Astrocyte of the hippocampus (primary cell): ENCODE measurements at places on chromosomes 3 and 15.

GRCh38 chr15:63073497-63074172 lies 31.1 kb downstream of the TPM1 start:
- peak; percentile 66 for DNase-seq

DNA sequence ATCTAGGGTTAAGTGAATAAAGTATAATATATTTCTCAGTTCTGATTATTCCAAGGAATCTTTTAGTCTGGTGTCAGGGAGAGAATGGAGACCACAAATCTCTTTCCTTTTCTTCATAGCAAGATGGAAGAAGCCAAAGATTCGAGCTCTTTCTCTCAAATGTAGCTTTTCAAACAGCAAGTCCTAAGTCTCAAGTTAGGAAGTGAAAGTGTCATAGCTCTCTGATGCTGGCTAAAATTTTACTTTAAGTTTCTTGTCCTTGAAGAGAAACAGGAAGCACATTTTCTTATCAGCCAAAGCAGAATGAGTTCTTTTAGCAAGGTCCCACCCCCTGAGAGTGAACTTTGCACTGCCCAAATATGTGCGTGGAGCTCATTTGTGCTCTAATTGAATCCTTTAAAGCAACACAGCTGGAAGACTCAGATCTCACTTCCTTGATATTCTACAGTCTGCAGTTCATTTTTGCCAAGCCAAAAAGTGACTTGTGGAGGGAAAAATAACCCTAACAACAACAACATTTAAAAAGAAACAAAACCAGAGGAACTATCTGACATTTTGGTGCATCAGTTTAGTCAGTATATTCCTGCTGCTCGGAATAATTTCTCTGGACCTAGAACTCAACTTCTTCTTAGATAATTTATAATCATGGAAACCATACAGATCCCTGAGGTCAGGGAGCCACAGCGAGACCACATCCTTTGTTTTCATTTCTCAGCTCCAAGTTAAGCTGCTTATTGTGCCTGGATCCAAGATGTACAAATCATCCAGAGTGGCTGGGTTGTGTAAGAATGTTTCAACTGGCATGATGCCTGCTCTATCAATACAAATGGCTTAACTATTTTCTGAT lies 238.7 kb upstream of the P2RY1 start:
- peak; percentile 81 for DNase-seq

GRCh38 chr3:57910990-57911389 lies 97.2 kb upstream of the FLNB start:
- DNase-seq: peak; percentile 23

DNA sequence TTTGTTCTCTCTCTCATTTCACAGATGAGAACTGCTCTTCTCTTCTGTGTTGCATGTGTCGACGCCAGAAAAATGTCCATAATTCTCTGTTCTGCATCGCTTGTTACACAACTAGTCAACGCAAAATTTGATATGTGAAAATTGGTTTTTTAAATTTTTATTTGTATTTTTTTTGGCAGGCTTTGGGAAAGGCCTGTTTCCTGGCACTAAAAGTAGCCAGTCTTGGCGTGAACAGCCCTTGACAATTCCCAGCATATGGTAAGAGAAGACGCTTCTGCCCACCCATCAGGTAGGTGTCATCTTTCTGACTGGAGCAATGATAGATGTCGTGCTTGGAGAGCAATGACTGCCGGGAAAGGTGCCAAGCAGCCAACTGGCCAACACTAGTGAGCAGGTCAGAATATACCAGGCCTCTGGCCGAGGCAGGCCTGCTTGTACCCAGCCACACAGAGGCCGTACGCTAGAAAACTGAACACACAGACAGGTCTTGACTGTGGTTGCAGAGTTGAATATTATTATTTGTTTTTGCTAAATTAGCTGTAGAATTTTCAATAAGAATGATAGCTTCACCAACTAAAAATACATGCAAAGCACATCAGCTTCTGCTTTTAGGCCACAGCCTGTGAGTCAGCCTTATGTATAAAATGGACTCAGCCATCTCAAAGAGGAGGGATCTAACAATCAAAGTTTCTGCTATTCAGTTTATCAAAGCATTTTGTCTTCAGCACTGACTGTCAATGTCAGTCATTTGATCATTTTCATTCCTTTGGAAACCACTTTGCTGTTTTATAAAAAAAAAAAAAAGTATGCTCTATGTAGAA lies 837.5 kb downstream of the MCTP2 start:
- DNase-seq: no peak

GRCh38 chr3:71048948-71049347 lies 534.6 kb downstream of the FOXP1 start:
- DNase-seq: no peak

DNA sequence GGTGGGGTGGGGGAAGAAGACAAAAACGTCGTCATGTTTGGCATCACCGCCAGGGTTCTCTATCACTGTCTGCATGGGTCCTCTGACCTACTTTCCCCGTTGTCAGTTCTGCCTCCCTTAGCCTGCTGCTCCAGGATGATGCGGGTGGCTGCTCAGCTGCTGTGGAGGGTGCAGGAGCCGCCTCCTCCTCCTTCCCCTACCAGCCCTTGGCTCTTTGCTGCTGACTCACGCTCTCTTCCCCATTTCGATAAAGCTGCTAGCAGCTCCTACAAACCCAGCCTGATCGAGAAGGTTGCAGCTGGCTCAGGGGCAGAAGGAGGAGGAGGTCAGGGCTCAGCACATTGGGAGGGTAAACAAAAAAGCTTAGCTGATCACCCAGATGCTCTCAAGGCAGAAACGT lies 49.5 kb upstream of the SEC13 start:
- no peak for DNase-seq

GRCh38 chr3:24416224-24416623 lies 78.4 kb downstream of the THRB start:
- DNase-seq: peak; percentile 5

- no peak for DNase-seq
Observed at GRCh38 chr15:73571346-73571745, 61.8 kb downstream of the NPTN start.

DNA sequence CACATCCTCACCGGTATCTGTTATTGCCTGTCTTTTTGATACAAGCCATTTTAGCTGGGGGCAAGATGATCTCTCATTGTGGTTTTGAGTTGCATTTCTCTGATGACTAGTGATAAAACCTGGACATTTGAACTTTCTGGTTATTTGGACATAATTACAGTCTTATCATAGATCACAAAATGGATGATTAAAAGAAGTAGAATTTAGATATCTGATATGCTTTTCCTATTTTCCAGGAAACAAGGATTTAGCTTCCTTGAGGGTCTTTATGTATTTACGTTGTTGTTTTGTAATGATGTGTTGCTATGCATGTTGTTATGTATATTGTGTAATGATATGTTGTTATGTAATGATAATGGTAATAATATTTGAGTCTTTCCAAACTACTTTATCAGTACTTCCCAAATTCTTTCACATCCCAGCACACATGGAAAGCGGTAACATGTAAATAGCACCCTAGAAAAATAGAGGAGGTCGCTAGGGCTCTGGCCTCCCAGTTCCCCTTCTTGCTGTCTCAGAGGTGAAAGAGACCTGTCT lies 53.8 kb downstream of the GJD2 start:
- no peak for DNase-seq

GRCh38 chr3:20930034-20930433 lies 744.0 kb upstream of the SGO1 start:
- peak; percentile 23 for DNase-seq

DNA sequence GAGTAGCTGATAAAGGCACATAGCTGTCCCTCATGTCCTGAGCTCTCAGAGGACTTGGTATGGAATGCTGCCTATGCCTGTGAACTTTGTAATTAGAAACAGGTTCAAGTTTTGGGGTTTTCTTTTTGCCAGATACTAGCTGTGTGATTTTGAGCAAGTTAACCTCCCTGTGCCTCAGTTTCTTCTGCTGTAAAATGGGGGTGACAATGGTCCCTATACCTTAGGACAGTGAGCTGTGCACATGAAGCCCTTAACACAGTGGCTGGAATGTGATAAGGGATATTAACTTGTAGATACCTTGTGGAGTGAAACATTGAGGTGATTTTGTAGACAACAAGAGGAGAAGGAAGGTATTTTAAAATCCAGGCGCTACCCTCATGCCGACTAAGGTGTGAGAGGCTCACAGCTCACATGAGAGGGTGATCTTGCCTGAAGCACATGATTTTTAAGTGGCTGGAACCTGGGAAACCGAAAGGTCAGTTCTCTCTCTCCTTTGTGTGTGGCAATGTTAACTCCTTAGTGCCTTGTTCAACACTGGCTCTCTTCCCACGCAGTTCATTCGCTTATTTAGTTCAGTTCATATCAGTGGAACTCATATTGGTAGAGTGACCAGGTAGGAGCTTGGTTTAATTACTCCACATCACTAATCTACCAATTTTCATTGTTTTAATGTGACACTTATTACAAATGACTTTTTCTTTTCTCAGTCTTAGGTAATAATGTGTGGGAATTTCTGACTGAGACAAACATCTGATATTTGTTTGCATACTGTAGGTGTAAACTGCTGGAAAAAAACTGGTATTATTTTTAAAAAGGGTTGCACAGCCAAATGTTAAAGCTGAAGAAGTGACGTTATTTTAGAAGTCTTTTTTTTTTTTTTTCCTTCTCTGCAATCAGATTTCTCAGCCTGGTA lies 236.2 kb downstream of the ITPR1 start:
- DNase-seq: no peak

GRCh38 chr15:83653288-83653638 lies 660 bp upstream of the ADAMTSL3 start:
- DNase-seq: no peak

- no peak for DNase-seq
Observed at GRCh38 chr15:35629766-35630165, 83.8 kb upstream of the DPH6 start.

DNA sequence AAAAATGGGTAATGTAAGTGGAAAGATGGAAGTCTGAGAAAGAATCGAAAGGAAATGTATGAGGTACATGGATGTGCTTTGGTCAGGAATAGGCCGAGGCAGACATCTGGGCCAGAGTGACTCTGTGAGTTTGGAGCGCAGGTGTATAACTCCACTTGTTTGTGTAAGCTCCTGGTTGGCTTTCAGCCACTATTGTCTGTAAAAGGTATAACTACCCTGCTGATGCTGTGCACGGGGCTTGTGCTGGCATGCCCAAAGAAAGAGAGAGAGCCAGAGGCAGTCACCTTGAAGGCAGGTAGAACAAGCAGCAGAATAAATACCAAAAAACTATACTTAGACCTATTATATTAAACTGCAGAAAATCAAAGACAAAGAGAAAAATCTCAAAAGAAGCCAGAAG lies 32.7 kb upstream of the CD96 start:
- no peak for DNase-seq

GRCh38 chr3:72344647-72345046 lies 503.6 kb downstream of the SHQ1 start:
- no peak for DNase-seq

DNA sequence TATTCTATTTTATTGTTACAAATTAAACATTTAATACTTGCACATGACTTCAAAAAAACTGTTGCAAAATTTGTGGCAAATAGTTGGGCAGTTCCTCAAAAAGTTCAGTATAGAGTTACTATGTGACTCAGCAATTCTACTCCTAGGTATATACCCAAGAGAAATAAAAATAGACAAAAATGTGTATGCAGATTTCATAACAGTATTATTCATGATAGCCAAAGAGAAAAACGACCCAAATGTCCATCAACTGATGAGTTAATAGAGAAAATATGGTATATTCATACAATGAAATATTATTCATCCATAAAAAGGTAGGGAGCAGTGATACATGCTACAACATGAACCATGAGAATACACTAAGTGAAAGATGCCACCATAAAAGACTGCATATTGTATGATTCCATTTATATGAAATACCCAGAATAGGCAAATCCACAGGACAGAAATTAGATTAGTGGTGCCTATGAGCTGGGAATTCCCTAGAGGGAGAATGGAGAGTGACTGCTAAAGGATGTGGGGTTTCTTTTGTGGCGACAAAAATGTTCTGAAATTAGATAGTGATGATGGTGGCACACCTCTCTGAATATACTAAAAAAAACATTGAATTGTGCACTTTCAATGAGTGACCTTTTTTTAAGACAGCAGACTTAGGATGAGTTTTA lies 31.6 kb upstream of the CLASP2 start:
- no peak for DNase-seq

DNA sequence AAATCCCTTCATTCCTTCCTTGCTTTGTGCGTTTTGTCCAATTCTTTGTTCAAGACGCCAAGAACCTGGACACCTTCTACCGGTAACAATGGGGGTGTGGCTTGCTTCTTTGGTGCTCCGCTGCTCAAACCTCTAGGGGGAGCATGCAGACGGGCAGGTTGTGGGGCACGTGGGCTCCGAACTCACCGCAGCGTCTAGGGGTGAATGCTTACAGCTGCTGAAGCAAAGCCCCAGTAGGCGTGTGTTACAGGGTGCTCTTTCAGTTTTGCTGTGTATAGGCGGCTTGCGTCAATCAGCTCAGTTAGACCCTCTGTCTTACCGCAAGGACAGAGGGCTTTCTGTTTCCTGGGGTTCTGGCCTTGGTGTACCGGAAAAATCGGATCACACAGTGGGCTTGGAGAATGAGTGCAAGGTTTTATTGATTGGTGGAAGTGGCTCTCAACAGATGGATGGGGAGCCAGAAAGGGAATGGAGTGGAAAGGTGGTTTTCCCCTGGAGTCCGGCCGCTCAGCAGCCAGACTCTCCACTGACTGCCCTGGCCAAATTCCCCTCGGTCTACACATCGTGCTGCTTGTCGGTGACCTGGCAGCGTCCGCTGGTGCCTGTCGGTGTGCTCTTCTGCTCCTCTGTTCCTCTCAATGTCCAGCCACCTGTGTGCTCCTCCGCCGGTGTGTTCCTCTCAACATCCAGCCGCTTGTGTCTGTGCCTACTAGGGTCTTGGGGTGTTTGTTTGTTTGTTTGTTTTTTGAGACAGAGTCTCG lies 1.2 kb upstream of the LRRC34 start:
- DNase-seq: no peak

DNA sequence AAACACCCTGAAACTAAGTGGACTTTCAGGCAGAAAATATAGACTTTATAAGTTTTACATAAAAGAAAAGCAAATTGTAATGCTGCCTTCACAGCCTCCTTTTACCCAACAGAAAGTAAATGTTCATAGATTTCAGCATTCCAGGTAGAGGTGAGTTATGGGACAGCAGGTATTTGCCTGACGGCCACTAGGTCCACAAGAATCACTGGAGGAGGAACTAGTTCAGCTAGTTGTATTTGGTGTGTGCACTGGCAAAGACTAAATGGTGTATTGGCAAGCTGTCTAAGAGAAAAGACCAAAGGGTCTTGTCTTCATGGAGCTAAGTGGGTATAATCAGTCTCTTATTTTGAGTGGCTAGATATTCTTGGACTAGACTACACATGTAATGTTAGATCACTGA lies 34.2 kb downstream of the ZNF654 start:
- DNase-seq: no peak

- DNase-seq: peak; percentile 82
Observed at GRCh38 chr15:90885432-90886290, 1.4 kb downstream of the FES start.

- DNase-seq: peak; percentile 58
Observed at GRCh38 chr3:13186435-13186815, 113.2 kb upstream of the IQSEC1 start.

GRCh38 chr3:126267169-126267975 lies 87.0 kb upstream of the ALDH1L1 start:
- DNase-seq: peak; percentile 96

DNA sequence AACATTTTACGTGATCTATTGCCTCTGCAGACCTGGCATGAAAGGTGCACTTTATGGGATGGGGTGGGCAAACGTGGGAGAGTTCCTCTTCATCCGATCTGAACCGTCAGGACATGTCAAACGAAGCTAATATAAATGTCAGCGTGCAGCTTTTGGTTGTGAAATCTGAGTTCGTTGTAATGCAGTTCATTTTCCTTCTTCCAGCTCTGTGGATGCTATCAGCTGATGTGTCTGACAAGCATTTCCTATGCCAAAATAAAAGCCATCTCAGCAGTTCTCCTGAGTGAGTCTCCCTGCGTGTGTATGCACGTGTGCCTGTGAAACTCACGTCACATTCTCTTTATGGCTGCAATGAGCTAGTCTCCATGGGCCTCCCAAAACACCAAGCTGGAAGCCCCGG lies 512.3 kb downstream of the MCTP2 start:
- no peak for DNase-seq
